Activated T-cell treated with anti-CD3 and anti-CD28 coated beads, Interleukin-2, amount 50 U/mL, for 72 hours (primary cell): ENCODE measurements at places on chromosomes 13 and 19.

DNA sequence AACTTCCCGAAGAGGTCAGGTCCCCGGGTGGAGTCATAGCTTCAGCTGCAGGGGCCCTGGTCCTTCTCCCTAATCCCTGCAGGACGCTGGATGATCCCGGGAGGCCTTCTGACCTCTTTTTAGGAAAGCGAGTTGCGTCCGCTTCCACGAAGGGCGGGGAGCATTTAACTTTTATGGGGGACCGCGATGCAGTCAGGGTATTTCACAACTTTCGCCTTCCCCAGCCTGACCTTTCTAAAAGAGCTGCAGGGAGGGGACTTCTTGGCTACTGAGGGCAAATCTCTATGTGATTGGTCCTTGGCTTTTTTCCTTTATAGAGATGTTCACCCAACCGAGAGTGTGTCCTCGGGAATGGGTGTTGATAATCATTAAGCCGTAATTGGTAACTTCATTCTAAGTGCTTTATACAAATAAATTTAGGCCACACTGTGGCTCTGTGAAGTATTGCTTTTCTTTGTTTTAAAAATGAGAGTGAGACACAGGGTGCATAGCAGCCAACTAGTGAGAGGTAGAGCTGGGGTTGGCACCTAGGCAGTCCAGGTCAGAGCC is 778 bp downstream of the ZNF230 start:
- DNase-seq = no peak

- DNase-seq = no peak
Observed at GRCh38 chr19:5927441-5927821, 13.4 kb downstream of the CAPS start.

GRCh38 chr13:72514146-72514545 is 213.3 kb downstream of the MZT1 start:
- no peak for DNase-seq

GRCh38 chr19:19537075-19538048 is 703 bp upstream of the CILP2 start:
- no peak for DNase-seq

DNA sequence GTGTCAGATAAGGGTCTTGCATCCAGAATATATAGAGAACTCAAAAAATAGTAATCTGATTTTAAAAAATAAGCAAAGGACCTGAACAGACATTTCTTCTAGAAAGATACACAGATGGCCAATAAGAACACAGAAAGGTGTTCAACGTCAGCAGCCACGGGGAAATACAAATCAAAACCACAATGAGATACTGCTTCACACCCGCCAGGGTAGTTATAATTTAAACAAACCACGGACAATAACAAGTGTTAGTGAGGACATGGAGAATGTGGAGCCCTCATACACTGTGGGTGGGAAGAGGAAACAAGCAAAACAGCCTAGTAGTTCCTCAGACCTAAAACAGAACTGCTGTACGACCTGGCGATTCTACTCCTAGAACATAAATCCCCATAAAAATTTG is 26.7 kb upstream of the NAPA start:
- DNase-seq = peak; percentile 31

GRCh38 chr13:95049772-95050171 is 251.5 kb downstream of the ABCC4 start:
- DNase-seq = no peak

DNA sequence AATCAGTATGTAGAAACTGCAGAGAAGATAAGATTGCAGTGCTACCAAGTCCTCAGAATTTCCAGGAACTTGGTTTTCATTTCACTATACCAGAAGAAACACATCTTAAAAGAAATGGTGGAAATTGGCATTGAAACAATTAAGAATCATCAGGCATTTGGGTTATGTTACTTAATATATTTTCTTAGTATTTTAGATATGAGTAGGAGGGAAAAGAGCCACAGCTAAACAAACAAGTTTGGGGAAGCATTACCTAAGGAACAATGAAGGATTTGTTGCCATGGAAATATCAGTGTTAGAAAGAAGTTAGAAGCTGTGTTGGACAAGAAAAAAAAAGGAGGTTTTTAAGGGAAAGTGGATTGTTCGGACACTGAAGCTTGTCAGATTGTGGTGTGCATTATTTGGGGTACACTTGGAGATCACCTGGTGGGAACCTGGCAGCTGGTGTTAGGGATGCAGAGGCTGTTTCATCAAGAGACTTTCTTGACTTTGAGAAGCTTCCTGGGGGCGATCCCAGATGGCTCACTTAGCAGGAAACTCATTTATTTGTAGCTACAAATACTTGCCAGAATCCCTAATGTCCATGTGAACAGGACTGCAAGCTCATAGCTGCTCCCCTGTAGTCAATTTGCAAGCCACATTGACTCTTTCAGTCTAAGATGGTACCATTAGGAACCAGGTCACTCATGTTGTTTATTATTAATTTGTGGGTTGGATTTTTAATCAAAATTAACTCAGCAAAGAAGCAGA is 246.7 kb downstream of the RFC3 start:
- DNase-seq = no peak

DNA sequence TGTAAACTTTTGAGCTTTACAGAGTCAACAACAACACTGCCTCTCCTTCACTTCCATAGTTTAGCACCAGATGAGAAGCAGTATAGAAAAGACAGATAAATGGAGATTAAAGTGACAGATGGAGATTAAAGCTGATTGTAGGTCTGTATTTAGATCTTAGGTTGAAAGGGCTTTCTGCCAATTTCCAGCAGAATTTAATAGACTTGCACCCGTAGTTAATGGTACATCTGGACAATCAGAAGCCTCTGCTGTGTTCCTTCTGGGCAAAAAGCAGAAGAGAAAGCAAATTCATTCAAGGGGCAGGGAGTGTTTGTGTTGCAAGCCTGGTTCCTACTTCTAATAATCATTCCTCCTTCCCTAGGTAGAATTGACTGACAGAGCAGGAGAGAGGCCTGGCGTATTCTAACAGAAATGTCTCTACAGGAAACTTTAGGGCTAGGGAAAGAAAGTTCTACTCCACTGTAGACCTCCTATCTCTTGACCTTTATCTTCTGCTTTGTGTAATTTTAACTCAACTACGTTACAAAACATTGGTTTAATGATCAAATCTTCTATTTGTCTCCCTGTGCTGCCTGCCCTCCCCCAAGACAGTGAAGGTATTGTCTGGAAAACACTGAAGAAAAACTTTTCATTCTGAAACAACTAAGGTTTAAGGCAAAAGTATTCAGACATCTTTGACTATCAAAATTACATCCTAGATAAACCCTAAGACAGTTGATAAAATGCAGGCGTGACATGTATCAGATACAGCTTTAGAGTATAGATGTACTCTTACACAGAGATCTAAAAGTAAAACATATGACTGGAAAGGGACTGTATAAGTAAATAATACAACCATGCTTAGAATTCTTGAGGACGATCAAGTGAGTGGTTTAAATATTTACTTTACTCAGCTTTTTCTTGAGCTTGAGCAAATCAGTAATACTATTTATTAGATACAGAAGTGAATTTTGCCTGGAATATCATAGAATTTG is 44.4 kb downstream of the GPC6 start:
- DNase-seq = no peak

DNA sequence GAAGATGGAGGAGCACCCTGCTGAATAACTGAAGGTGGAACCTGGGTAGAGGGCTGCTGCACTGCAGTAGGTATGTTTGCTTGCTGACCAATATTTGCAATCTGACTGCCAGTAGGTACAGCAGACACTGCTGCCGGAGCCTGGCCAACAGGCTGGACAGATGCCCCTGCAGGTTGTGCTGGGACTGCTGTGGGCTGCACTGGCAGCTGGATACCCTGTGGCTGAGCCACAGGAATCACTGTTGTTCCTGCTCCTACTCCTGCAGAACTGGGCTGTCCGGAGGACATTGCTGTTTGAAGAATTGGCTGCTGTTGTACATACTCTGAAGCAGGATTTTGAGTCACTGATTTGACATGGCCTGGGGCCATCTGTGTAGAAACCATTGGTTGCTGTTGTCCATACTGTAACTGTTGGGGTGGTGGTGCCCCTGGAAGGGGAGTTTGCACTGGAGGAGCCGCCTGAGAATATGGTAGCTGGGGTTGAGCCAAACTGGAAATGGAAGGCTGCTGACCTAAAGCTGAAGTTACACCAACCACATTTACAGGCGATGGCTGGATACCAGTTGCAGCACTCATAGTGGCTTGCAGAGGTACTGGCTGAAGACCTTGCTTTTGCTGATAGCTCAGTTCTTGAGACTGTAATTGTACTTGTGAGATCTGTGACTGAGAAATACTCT is 2.2 kb downstream of the TSC22D1 start:
- peak; percentile 20 for DNase-seq

GRCh38 chr13:110471833-110472162 is 89.7 kb downstream of the RAB20 start:
- peak; percentile 9 for DNase-seq

DNA sequence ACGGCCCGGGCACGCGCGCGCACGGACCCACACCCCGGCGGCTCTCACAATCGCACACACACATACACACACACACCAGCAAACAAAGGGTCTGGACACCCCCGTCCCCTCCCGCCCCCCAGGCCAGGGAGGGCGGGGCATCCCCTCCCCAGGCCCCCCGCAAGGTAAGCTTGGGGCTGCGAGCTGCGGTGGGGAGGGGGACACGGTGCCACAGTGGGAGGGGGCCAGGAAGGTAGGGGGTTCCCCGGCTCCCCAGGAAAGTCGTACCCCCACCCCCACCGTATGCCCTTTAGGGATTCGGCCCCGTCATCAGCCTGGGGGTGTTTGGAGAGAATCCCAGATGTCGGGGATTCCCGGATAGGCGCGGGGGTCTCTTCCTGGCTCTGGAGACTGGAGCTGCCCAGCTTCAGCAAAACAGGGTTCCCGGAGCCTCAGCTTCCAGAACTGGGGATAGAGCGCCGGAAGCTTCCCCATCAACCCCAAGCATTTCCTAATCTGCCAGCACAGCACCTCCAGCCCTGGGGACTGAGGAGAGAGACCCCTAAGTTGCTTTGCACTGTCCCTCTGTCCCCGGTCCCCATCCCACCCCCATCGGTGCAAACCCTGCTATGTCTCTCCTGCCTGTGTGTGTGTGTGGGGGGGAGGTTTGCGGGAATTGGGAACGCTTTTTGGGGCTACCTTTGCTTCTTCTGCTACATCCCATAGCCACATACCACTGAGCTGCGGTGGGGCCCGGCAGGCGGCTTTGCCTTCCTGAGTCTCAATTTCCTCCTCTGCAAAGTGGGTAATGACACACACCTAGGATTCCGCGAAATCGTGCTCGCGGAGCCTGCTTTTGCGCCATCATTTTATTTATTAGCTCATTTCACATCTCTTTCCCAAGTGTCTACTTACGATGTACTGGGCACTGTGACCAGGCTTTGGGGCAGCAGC is 1.8 kb upstream of the CDC37 start:
- DNase-seq = peak; percentile 72
